ENCODE measurements at places on chromosomes 12 and 14.

GRCh38 chr12:102478405-102479098 is 1.8 kb downstream of the IGF1 start:
- no peak for DNase-seq

- DNase-seq = no peak
Measured at GRCh38 chr12:114955414-114956014, 271.5 kb upstream of the TBX3 start.

DNA sequence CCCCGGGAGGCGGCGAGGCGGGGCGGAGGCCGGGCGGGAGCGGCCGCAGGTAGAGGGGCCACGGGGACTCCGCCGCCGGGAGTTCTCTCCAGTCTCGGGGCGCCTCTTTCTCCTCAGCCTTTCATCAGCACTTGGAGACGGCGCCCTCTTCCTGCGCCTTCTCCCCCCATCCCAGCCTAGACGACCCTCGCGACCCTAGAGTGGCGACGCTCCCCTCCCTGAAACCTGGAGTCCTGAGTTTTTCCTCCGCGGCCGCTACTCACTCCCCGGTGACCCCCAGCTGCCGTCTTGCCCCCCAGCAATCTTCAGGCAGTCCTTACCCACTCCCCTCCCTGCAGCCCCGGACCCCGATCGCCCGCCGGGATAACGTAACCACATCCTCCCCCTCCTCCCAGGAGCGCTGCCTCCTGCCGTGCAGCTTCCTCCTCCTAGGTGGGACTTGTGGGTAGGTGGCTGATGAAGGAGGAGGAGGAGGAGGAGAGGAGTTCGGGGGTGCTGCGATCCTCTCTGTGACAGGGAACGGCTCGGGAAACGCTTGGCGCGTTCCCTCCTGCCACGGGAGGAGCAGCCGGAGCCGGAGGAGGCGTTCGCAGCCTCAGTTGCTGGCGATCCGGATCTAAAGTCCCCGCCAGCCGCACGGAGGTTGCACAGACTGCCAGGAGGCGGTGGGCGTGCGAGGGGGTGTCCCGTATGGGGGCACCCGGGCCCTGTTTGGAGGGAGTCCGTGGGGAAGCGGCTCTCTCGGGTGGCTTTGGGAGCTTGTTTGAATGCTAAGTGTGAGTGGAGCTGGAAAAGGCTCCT is 891 bp downstream of the PLEKHA5 start:
- no peak for DNase-seq

DNA sequence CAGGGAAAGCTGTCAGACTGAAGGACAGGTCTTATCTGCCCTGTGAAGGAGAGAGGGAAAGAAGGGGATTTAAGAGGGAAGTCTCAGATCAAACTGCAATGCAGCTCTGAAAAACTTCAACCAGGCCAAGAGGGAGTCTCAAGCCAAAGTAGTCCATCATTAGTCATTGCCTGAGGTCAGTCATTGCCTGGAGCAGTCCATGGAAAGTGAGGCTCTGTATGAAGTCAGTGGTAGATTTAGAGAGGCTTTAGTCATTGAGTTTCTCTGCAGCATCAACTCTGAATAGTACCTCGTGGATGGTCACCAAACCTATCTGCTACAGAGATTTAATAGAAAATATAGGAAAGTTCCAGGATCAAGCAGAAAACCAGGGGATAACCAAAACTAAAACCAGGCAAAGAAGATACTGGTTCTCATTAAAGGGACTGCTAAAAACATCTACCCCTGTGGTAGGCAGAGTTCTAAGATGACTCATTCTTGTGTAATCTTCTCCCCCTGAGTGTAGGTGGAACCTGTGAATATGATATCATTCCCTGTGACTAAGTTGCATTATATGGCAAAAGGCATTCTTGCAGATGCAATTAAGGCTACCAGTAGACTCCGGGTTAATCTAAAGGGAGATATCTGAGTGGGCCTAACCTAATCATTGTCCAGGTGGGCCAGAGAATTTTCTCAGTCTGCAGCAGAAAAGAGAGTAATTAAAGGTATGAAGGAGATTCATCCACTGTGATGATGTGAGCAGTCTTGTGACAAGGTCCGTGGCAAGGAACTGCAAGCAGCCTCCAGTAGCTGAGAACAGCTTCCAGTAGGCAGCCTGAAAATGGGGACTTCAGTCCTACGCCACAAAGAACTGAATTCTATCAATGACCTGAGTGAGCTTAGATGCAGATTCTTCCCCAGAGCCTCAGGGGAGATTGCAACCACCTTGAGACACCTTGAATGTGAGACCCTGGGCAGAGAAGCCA is 123.1 kb downstream of the GALC start:
- DNase-seq = no peak

- DNase-seq = no peak
Measured at GRCh38 chr12:96769400-96769799, 137.7 kb upstream of the NEDD1 start.

DNA sequence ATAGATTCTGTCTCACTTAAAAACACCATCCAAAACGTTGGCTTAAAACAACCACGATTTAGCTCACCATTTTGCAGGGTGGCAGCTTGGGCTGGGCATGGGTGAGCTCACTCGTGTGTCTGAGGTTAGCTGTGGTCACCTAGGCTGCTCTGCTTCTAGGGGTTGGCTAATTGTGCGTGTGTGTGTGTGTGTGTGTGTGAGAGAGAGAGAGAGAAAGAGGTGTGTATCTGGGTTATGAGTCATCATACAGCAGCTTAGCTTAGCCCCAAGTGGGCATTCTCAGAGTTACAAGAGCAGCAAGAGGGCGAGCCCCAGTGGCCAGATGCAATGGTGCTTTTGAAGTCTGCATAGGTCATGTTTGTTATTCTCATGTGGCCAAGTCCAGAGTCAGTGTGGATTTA is 6.0 kb downstream of the FBXW8 start:
- peak; percentile 12 for DNase-seq

GRCh38 chr12:106804668-106805067 is 30.2 kb downstream of the RIC8B start:
- no peak for DNase-seq

DNA sequence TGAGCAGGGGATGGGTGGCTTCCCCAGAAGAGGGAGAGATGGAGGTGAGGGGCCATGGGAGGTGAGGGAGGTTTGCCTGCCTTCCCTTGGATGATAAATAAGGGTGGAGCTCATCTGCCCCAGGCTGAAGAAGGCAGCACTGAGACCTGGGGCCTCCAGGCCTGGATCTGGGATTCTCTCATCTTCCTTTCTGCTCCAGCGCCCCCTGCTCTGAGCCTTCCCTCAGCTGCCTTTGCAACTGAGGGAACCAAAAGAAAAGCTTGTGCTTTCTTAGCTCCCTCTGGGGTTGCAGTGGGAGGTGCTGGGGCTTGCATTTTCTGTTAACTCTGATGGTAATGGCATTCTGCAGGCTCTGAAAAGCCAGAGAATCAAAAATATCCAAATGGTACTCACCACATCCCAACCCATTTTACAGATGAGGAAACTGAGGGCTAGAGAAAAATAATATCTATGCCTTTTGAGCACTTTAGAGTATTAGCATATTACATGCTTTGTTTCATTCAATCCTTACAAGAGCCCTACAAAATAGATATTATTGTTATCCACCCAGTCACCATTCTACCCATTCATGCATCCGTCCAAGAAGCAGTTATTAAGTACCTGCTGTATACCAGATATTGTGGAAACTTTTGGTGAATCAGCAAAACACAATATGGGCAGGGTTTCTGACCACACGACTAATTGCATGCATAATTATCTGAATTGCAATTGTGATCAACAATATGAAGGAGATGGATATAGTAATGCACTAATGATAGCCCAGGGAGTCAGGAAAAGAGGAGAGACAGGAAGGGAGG is 102.2 kb downstream of the WSCD2 start:
- DNase-seq = no peak

GRCh38 chr12:89140141-89140540 is 212.2 kb downstream of the DUSP6 start:
- no peak for DNase-seq

DNA sequence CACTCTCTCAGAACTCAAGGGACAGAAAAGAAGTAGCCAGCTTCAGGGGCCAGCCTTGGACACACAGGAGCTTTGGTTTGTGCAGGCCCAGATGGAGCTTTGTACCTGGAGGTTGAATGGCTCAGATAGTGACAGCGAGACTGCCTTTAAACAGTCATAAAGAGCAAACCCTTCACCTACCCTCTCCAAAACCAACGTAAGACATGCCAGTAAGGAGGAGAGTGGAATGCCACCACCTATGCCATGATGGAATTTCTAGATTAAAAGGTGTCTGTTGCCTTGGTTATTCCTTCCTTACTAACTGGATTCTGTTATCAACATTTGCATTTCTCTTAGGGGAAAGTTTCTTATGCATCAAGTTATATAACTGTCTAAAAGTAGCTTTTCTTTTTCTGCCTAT is 98.1 kb downstream of the EML1 start:
- DNase-seq = no peak

All from stimulated activated CD8-positive, alpha-beta memory T cell treated with anti-CD3 and anti-CD28 coated beads, Interleukin-4, amount 100 ng/mL, for 1 hour (primary cell).